GM20000 (cell line): ENCODE measurements at places on chromosomes 4 and X.

GRCh38 chr4:54986095-54986846, 139.1 kb downstream of the KDR start:
- DNase-seq: no peak

- no peak for DNase-seq
These were observed 39.8 kb upstream of the LAS1L start for GRCh38 chrX:65574356-65574755.

DNA sequence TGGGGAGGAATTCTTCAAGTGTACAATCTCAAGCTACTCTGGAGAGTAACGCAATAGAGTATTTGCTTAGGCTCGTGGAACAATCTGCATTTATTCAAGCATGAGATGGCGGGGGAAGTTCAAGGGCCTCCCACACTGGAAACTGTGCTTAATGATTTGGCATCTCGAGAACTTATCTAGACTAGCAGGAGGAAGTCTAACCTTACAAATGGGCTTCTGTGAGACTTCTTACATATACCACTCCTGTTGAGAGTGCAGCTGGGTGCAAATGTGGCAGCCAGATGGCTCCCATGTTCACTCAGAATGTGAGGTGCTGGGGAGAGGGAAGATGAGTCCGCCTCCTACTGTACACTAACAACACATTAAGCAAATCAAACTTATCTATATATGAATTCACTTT, 29.3 kb upstream of the PTPN13 start:
- DNase-seq: no peak

DNA sequence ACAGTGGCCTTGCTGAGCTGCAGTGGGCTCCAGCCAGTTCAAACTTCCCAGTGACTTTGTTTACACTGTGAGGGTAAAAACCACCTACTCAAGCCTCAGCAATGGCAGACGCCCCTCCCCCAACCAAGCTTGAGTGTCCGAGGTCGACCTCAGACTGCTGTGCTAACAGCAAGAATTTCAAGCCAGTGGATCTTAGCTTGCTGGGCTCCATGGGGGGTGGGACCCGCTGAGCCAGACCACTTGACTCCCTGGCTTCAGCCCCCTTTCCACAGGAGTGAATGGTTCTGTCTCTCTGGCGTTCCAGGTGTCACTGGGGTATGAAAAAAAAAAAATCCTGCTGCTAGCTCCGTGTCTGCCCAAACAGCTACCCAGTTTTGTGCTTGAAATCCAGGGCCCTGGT, 168.9 kb upstream of the INTU start:
- DNase-seq: no peak

- no peak for DNase-seq
These were observed 94.3 kb upstream of the AFAP1 start for GRCh38 chr4:8033829-8034528.

DNA sequence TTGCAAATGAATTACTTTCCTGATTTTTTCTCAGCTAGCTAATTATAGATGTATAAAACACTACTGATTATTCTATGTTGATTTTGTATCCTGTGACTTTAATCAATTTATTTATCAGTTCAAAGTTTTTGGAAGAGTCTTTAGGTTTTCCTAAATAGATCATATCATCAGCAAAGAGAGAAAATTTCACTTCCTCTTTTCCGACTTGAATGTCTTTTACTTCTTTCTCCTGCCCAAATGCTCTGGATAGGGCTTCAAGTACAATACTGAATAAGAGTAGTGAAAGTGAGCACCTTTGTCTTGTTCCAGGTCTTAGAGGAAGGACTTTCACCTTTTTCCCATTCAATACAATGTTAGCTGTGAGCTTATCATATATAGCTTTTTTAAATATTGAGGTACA, 417.9 kb downstream of the PDGFC start:
- DNase-seq: no peak
